ENCODE measurements at places on chromosomes 3 and 15.
A peak's percentile ranks its signal among the peaks of the same experiment; 100 is the strongest.

GRCh38 chr15:22257047-22258008, 177.0 kb downstream of the OR4M2 start:
- no peak for DNase-seq

- DNase-seq, result no peak
Measured at GRCh38 chr3:33789183-33789954, 9.1 kb upstream of the PDCD6IP start.

DNA sequence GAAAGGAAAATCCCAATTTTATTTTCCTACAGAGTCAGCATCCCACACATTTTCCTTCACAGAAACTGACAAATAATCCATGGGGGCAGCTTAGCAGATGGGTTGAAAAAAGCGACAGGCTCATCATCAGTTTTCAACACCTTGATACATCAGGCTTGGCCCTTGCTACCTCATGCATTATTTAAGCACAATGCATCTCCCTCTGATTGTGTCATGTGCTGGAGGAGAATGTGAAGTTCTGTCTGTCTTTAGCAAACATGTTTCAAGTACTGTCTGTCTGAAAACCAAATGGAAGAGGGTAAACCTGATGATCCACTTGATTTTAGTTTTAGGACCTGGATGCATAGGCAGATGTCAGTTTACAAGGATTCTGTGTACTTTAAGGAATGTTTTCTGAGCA, 128.6 kb upstream of the ADAMTS9 start:
- no peak for DNase-seq

DNA sequence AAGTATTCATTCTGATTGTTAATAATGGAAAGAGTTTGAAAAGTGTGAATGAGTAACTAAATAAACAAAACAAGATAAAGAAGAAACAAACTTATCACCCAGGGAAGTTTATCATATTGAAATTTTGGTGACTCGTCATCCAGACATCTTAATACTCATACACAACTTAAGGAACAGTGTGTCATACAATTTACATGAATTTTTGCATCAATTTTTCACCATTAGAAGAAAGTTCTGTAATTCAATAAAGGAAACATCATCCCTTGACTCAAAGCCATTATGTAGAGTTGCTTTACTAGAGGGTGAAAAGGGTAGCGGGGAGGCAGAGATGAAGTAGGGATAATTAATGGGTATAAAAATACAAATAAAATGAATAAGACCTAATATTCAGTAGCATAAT, 536.2 kb downstream of the GRM7 start:
- DNase-seq, result no peak

DNA sequence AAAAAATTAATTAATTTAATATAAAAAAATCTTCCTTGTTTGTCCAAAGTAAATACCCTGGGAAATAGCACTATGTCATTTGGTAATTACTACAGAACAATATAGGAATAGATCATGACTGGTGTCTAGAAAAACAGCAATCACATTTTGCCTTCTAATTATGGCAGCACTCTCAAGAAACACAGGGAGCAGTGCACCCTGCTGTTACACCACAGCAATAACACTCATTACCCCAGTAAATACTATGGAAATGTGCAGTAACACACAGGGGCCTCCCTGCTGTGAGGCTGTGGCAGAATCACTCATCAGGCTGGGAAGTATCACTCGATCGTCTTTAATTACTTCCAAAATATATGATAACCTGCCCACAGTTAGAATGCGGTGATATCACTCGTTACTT, 646.0 kb downstream of the TUSC7 start:
- no peak for DNase-seq

GRCh38 chr3:32951410-32951811, at the start of gene CCR4:
TSS of gene CCR4 (plus strand) at chr3:32951644. CDS start at chr3:32953423, 1,779 bp downstream.
- no peak for DNase-seq

DNA sequence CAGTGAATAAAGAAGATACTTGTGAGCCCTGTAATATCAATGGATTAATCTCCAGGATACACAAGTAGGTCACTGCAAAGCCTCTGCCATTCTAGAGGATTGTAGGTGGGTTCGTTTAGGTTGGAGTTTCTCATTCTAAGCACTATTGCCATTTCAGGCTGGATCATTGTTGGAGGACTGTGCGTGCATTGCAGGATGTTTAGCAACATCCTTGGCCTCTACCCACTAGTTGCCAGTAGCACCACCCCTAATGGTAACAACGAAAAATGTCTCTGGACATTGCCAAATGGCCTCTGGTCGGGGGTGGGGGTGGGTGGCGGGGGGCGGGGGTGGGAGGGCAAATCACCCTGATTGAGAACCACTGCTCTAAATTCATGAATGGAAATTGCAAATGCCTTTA, 4.9 kb upstream of the IFT57 start:
- DNase-seq, result no peak

- DNase-seq, result peak; percentile 71
Measured at GRCh38 chr15:76190751-76191538, 120.3 kb downstream of the ETFA start.
